CMK (cell line): ENCODE measurements at places on chromosomes 12 and 14.

- no peak for DNase-seq
Measured at GRCh38 chr12:45688183-45688582, 41.3 kb upstream of the ARID2 start.

DNA sequence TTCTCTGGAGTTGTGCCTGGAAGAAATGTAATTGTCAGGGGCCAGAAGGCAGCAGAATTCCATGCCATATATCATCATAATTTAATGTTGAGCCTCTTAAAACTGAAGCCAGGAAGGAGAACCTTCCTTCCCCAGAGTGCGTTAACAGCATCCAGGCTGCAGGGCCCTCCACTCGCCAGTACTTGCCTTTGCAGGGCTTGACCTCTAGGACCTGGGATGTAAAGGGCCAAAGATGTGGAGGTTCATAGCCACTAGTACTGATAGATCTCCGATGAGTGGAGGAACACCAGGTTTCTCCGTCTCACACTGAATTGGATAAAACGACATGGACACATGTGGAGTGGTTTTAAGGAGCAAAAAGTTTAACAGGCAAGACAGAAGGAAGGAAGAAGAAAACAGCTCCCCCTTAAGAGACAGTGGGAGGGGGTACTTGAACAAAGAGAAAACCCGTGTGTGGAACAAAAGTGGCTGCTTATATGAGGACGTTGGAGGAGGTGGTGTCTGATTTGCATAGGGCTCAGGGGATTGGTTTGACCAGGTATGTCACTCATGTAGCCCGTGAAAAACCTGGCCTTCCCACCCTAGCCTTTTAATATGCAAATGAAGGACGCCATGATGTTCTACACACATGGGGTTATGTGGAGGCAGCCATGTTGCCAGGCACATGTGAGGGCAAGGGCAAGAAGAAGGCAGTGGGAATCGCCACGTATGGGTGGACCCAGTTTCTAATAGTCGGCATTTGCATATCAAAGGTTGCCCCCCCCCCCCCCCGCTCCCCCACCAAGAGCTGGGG lies 38.8 kb upstream of the WSCD2 start:
- DNase-seq, result no peak

DNA sequence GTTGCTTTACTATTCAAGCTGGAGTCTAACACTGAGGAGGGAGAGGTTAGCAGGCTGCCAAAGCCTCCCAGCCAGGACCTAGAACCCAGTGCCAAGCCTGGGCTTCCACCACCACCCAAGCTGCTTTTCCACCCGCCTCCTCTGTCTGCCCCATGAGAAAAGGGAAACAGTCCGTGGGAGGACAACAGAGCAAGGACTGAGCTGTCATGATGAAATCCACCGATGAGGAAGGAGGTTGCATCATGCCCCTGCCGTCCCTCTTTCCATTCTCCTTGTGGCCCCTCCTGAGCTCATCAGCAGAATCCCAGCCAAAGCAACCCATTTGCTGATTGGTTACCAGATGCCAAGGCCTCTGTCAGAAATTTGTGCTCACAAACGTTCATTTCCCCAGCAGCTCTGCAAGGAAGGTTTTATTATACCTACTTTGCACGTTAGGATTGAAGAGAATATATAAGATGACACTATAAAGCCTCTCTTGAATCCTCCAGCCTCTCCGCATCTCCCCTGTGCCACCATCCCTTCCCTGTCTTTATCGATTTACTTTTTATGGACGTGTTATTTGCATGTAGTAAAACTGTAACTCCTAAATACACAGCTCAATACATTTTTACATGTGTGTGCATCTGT lies 6.3 kb upstream of the SERPINA1 start:
- DNase-seq, result no peak

DNA sequence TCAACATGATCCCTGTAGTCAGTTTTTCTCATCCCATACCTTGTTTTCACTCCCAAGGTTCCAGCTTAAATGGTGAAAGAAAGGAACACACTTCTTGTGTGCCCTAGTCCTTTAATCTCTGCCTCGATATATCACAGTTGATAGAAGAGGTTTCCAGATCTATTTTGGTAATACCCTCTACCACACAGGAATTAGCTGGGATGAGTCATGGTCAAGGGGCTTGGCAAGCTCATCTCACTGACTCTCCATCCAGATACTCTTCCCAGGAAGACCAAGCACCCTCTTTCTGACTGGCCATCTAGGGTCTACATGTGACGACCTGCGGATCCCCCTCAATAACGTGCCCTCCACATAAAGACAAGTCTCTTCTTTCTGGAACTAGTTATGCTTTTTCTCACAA lies 277.9 kb downstream of the ITPR2 start:
- no peak for DNase-seq

DNA sequence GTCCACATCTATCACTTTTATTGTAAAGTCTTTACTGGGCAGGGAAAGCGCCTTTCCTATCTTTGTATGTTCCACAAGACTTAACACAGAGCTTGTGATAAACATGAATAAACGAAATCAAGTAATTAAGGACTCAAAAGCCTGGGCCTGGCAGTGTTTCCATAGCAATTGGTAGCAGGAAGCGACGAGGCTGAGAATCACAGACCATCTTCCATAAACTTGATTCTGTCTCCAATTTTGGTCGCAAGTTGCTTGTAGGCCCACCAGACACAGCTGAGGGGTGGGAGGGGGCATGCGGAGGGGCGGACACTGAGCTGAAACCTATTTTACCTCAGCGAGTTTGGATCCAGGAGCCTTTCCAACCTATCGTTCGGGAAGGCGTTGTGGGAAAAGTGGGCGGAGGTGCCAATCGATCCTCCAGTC lies 302 bp downstream of the CCDC38 start:
- DNase-seq, result no peak
